PC-3 (cell line): ENCODE measurements at places on chromosomes 5 and 9. TPM values are rescaled to one million over a fixed set of nuclear protein-coding genes. Genes with fewer than 3 reads are reported as not detected.

- no peak overlapping the region for H3K27ac ChIP-seq
- H3K4me3 ChIP-seq = no peak overlapping the region
- no peak for DNase-seq
- no peaks in the 10 kb centered on the region for H3K36me3 ChIP-seq
- no peaks in the 10 kb centered on the region for H3K4me1 ChIP-seq
Measured at GRCh38 chr9:134283692-134284265, 42.5 kb upstream of the RXRA start.

GRCh38 chr5:6408627-6409446 is 30.5 kb upstream of the MED10 start:
- no peaks in the 10 kb centered on the region for H3K27me3 ChIP-seq
- H3K36me3 ChIP-seq = no peaks in the 10 kb centered on the region
- DNase-seq = peak; percentile 55
- no peak overlapping the region for H3K4me3 ChIP-seq
- H3K4me1 ChIP-seq = peaks cover 16% of the 10 kb centered on the region

GRCh38 chr5:652773-653350 is 40.3 kb downstream of the TPPP start:
- DNase-seq = no peak
- no peak overlapping the region for H3K4me3 ChIP-seq
- H3K4me1 ChIP-seq = peaks cover 9% of the 10 kb centered on the region
- peaks cover 18% of the 10 kb centered on the region for H3K36me3 ChIP-seq
- H3K27me3 ChIP-seq = no peaks in the 10 kb centered on the region

DNA sequence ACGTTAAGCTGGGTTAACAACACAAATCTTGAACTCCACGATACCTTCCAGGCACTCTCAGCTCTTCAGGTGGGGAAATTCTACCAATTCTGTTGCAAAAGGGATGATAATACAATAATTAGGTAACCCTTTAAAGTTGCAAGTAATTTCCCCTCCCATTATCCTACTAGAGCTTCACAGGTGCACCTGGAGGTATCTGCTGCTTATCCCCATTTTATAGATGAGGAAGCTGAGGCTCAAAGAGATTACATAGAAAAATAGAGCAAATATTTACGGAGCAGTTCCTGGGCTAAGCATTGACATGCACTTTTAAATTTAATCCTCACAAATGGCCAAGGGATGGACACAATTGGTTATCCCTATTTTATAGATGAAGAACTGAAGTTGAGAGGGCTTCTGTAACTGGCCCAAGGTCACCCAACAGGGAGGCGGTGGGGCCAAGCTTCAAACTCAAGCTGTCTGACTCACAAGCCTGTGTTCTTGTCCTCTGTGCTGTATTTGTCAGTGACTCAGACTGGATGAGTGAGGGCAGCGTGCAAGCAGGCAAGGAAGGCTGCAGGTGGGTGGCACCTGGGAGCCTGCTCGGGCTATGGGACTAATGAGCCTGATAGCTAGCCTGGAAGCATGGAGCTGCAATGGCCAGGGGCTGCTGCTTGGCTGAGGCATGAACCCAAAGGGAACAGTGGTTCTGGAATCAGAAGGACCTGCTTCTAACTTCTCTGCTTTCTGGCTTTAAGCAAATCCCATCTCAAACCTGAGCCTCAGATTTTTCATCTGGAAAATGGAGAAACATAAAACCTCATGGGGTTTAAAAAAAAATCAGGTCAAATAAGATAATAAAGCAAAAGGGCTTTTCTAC is 105.5 kb downstream of the PDE6A start:
- no peak overlapping the region for H3K27ac ChIP-seq
- H3K4me1 ChIP-seq = peaks cover 14% of the 10 kb centered on the region
- no peaks in the 10 kb centered on the region for H3K36me3 ChIP-seq
- no peaks in the 10 kb centered on the region for H3K27me3 ChIP-seq
- H3K4me3 ChIP-seq = no peak overlapping the region

- no peak for DNase-seq
- H3K27ac ChIP-seq = no peak overlapping the region
- H3K4me1 ChIP-seq = no peaks in the 10 kb centered on the region
- H3K36me3 ChIP-seq = no peaks in the 10 kb centered on the region
- H3K27me3 ChIP-seq = no peaks in the 10 kb centered on the region
- no peak overlapping the region for H3K4me3 ChIP-seq
Measured at GRCh38 chr5:144036476-144036875, 134.0 kb downstream of the YIPF5 start.

GRCh38 chr5:6752236-6752635 is 39.0 kb downstream of the TENT4A start:
- H3K27ac ChIP-seq = no peak overlapping the region
- no peak for DNase-seq
- peaks cover 95% of the 10 kb centered on the region for H3K36me3 ChIP-seq
- H3K27me3 ChIP-seq = no peaks in the 10 kb centered on the region
- no peak overlapping the region for H3K4me3 ChIP-seq

GRCh38 chr9:95441081-95441480 is 75.7 kb downstream of the PTCH1 start:
- no peak overlapping the region for H3K4me3 ChIP-seq
- no peaks in the 10 kb centered on the region for H3K36me3 ChIP-seq
- DNase-seq = no peak
- no peaks in the 10 kb centered on the region for H3K27me3 ChIP-seq

GRCh38 chr9:136754626-136755301 is 3.3 kb downstream of the LCN8 start:
- H3K27me3 ChIP-seq = no peaks in the 10 kb centered on the region
- H3K4me1 ChIP-seq = no peaks in the 10 kb centered on the region
- H3K4me3 ChIP-seq = no peak overlapping the region
- no peaks in the 10 kb centered on the region for H3K36me3 ChIP-seq

DNA sequence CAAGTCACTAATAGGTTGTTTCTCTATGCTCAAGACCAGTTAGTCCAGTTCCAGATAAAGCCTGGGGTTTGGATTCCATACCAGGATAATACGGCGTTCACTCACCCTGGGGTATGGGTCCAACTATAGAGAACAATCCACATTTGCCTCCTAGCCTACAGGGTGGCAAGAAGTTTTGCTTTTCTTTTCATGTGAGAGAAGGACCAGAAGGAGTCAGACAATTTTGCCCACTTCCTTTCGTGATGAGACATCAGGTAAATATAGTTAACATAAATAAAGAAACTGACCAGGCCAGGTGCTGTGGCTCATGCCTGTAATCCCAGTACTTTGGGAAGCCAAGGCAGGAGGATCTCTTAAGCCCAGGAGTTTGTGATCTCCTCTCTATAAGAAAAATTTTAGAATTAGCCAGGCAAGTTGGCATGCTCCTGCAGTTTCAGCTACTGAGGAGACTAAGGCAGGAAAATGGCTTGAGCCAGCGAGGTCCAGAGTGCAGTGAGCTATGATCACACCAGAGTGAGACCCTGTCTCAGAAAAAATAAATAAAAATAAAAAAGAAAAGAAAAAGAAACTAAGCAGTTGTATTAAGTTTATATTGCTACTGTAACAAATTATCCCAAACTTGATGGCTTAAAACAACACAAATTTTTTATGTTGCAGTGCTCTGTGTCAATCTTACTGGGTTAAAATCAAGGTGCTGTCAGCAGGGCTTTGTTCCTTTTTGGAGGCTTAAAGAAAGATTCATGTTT is 7.5 kb upstream of the REEP5 start:
- H3K36me3 ChIP-seq = no peaks in the 10 kb centered on the region
- no peak overlapping the region for H3K4me3 ChIP-seq
- H3K4me1 ChIP-seq = peaks cover 16% of the 10 kb centered on the region
- no peaks in the 10 kb centered on the region for H3K27me3 ChIP-seq
- peak; percentile 56 for DNase-seq

DNA sequence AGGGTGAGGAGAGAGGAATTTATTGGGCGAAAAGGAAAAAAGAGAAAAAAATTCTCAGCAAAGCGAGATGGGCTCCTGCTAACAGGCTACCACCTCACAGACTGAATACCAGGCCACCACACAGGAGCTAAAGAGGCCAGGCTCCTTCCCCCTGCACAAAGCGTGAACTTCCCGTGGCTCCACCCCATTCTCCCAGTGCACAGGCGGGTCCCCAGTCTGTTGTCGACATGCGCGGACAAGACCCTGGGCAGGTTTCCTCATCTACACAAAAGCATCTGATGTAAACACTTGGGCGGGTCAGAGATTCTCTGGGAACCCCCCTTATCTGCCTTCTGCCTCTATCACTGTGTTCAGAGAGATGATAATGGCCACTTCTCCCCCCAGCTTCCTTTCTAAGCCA is 34.2 kb downstream of the IL31RA start:
- H3K4me3 ChIP-seq = no peak overlapping the region
- H3K27me3 ChIP-seq = no peaks in the 10 kb centered on the region
- DNase-seq = no peak
- H3K27ac ChIP-seq = no peak overlapping the region

GRCh38 chr5:180976518-180976917 is 12.1 kb upstream of the BTNL3 start:
- DNase-seq = peak; percentile 40
- H3K27ac ChIP-seq = no peak overlapping the region
- H3K4me1 ChIP-seq = peaks cover 16% of the 10 kb centered on the region
- no peaks in the 10 kb centered on the region for H3K27me3 ChIP-seq

DNA sequence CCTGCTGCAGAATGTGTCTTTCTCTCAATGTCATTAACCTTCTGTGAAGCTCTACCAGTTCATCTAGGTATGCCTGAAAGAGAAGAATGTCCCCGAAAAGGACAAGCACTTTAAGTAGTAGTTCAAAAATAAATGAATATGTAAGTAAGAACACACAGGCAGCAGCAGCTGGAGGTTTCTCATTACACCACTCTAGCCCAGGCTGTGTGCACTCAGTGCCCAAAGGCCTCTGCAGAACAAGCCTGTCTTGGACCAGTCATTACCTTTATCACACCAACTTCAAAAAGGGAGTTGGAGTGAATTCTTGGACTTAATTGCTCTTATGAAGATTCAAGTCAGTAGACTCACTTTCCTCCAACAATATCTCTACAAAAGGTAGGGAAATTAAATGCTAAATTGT is 268.8 kb downstream of the MLLT3 start:
- no peak overlapping the region for H3K4me3 ChIP-seq
- H3K27me3 ChIP-seq = no peaks in the 10 kb centered on the region
- no peaks in the 10 kb centered on the region for H3K36me3 ChIP-seq
- H3K27ac ChIP-seq = no peak overlapping the region
- peaks cover 19% of the 10 kb centered on the region for H3K4me1 ChIP-seq

- DNase-seq = no peak
- no peak overlapping the region for H3K4me3 ChIP-seq
- no peaks in the 10 kb centered on the region for H3K36me3 ChIP-seq
- H3K27ac ChIP-seq = no peak overlapping the region
- no peaks in the 10 kb centered on the region for H3K4me1 ChIP-seq
Measured at GRCh38 chr9:126000256-126000655, 253.1 kb downstream of the PBX3 start.

- H3K36me3 ChIP-seq = no peaks in the 10 kb centered on the region
- H3K4me3 ChIP-seq = no peak overlapping the region
- no peaks in the 10 kb centered on the region for H3K4me1 ChIP-seq
- no peak overlapping the region for H3K27ac ChIP-seq
- H3K27me3 ChIP-seq = peaks cover 7% of the 10 kb centered on the region; the same call in 1 of the 2 replicates
Measured at GRCh38 chr5:62138607-62139006, 167.4 kb upstream of the KIF2A start.

- 0 out of 2 replicates have a peak, but pooled peaks cover 9% of the 10 kb centered on the region for H3K27me3 ChIP-seq
- no peaks in the 10 kb centered on the region for H3K4me1 ChIP-seq
- H3K36me3 ChIP-seq = no peaks in the 10 kb centered on the region
- H3K4me3 ChIP-seq = no peak overlapping the region
- no peak overlapping the region for H3K27ac ChIP-seq
Measured at GRCh38 chr9:89878687-89879086, 273.9 kb downstream of the GADD45G start.

DNA sequence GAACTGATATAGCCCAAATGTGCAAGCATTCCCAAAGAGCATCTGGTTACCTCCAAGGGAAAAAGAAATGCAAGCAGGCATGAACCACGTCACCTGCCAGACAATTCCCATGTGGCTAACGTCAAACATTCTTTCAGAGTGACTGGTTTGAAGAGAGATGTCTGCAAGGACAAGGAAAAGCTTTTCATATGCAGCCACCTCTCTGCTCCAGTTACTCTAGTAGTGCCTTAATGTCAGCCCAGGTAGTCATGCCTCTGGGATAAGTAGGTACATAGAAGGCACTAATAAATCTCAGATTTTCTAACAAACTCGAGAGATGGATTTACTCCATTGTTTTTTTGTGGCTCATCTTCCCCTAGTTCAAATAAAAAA is 96.8 kb upstream of the IFNK start:
- DNase-seq = peak; percentile 90
- peaks cover 60% of the 10 kb centered on the region for H3K4me1 ChIP-seq
- H3K36me3 ChIP-seq = no peaks in the 10 kb centered on the region

DNA sequence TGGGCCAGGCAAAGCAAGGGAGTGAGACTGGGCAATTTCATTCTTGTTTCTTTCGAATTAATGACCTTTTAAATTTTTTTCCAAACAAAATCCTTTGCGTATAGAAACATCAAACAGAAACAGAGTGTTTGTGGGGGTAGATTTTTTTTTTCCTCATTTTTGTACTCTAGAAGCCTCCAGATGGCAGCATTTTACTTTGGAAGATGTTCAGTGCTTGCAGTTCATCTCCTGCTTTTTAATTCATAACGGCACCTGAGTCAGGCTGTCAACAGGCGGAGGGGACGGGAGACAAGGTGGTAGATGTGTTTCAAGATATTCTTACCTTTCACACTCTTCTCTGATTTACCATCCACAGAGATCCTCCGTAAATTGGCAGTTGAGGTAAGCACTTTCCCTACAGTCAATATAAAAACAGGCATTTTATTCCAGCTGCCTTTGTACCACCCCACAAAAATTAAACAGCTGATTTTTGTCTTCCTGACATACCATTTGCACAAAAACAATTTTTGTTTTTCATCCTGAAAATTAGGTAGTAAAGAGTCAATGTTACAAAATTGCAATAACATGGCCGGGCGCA is 99.5 kb upstream of the FBXL17 start:
- H3K27ac ChIP-seq = no peak overlapping the region
- H3K4me3 ChIP-seq = peak overlapping the region; percentile 22; the same call in 1 of the 2 replicates
- peak; percentile 82 for DNase-seq
- peaks cover 20% of the 10 kb centered on the region for H3K27me3 ChIP-seq

DNA sequence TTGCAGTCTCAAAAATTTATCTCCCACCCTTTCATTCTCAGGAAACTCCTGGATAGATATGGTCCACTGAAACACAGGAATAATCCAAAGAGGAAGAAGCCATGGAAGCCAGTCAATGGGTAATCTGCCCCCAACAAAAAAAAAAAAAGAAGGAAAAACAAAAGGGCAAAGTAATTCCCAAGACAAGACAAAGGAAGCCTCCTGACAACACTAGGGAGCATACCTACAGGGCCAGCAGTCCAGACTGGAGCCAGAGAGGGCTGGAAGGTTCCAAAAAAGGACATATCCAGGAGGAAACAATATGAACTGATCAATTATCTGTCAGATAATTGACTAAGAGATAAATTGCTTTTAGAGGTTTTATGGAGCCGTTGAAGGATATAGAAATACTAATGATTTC is 12.9 kb downstream of the FNIP1 start:
- H3K27me3 ChIP-seq = no peaks in the 10 kb centered on the region
- no peak for DNase-seq
- H3K4me3 ChIP-seq = no peak overlapping the region

Gene NOTCH1
- 14.3 and 20.8 TPM in 2 replicates for total RNA-seq

Gene FOXD4L3
- total RNA-seq = not detected in 2 replicates

Gene MCC
- total RNA-seq = 7.1 and 10.3 TPM in 2 replicates

Gene SMU1
- 17.4 and 17.6 TPM in 2 replicates for total RNA-seq

Gene FGD3
- total RNA-seq = 5.4 and 6.3 TPM in 2 replicates

Gene GLRA1
- not detected in 2 replicates for total RNA-seq
